Type B pancreatic cell (in vitro differentiated cells): ENCODE measurements at places on chromosomes 1 and 21.

DNA sequence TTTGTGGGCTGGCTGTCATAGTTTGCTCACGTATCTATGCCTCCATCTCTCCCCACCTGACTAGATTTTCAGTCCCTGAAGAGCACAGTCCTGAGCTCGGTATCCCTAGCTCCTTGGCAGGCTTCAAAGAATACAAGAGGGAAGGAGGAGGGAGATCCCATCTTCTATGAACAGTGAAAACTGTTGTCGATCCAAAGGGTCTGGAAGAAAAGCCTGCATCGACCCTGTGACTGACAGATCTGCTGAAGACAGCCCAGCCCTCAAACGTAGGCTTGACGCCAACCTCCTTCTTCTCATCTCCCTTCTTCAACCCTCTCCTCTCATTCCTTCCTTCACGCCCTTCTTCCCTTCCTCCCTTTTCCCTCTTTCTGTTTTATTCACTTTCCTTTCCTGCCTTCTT is 13.3 kb upstream of the ADORA1 start:
- no peak for DNase-seq

- DNase-seq, result no peak
Measured at GRCh38 chr1:36448530-36449056, 1.7 kb downstream of the OSCP1 start.

- DNase-seq, result no peak
Measured at GRCh38 chr1:236009857-236010256, 55.0 kb downstream of the NID1 start.

DNA sequence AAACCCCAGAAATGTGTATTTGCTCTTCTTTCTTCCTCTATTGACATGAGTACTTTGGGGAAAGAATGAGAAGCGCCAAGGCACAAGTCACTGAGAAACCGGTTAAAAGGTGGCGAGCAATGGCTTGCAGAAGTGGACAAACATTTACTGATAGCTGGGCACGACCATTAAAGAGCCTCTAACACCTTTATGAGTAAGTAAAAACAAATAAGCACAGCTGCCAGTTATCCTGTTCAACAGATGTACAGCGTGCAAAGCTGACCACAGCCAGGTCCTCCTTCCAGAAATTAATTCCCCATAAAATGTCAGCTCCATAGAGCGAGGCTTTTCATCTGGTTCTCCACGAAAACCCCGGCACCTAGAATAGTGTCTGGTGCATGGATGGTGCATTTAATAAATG is 72.7 kb downstream of the CAPZB start:
- no peak for DNase-seq

DNA sequence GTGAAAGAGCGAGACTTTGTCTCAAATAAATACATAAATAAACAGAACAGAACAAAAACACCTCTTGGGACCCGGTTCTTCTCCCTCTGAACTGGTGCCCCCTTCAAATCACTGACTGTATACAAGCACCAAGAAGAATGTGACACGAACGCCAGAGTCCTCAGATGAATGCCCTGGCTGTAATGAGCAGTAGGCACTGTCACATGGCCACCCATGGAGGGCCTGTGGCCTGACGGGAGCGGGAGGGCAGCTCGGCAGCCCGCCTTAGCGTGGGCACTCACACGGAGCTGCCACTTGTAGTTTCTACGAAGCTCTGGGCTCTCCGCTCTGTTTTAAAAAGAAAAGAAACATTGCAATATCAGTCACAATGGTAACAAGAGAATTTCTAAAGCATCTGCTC is 146.0 kb downstream of the PEX14 start:
- DNase-seq, result no peak
